Effector CD8-positive, alpha-beta T cell (primary cell): ENCODE measurements at places on chromosomes 5 and 9.
A peak's percentile ranks its signal among the peaks of the same experiment; 100 is the strongest.

DNA sequence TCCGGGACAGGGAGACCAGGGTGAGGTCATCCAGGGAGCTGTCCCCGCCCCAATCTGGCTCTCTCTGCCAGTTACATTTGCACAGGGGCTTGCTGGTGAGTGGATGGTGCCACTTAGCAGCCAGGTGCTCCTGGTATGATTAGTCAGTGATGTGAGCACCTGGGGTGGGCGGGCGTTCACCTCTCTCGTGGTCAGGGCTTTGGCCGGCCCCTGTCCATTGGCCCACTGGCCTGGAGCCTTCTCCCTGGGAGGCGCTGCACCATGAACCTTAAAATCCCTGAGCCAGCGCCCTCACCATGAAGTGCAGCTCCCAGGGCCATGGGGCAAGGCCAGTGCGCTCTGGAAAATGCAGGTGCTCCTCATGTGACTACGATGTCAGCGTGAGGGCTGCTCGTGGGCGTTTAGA lies 2.0 kb downstream of the NKD2 start:
- DNase-seq: no peak

DNA sequence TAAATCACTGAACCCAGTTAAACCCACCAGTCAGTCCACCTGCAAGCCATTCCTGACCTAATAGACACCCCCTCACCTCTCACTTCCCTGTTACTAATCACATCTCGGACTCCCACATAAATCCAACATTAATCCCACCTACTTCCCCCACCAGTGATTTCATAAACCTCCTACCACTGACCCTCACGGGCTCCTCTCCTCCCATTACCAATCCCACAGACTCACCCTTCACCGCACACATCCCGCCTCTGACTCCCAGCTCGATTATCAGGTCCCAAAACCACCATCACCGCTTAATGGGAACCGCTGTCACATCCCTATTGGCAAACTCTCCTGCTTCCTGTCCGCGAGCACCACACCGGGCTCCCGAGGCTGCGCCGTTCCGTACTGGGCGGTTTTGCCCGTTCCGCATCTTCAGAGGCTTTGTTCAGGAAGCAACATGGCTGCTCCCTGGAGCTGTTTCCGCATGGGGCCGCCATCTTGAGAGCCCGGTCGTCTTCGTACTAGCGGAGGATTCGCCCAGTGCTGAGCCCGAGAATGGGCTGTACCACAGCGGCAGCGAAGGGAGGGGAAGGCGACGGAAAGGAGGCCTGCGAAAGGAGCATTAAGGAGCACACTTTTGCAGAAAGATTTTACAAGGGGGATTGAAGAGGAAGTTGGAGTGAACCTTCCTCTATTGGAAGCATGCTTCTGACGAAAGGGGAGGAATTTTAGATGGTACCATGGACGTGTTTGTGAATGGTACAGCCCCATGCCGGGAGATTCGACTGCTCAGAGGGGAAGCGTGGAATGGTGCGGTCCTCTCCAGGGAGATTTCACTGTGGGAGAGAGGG lies at the start of gene ZNF300:
Gene ZNF300 (minus strand): TSS at position 502 of the 833 bp plus-strand sequence. CDS start 1,825 bp downstream, outside the sequence.
- peak; percentile 29 for DNase-seq

DNA sequence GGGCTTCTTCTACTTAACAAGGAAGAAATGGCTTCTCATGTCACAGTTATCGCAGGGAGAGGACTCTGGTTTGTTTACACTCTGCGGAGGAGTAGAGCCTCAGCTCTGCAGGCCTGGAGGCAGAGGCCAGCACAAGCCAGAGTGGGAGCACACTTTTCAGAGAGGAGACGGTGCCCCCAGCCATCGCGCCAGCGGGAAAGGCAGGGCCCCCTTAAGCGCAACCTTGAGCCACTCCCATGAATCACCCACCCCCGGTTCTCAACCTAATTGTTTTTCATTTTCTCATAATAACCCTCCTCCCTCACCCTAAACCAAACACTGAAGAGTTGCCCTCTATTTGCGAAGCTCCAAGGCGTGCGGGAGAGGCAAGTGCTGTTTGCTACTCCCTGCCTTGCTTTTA lies 208.4 kb upstream of the TBCA start:
- no peak for DNase-seq

GRCh38 chr5:72436796-72437471 lies 70.3 kb downstream of the ZNF366 start:
- DNase-seq: no peak

GRCh38 chr5:148561801-148562311 lies 92.5 kb downstream of the HTR4 start:
- DNase-seq: no peak

DNA sequence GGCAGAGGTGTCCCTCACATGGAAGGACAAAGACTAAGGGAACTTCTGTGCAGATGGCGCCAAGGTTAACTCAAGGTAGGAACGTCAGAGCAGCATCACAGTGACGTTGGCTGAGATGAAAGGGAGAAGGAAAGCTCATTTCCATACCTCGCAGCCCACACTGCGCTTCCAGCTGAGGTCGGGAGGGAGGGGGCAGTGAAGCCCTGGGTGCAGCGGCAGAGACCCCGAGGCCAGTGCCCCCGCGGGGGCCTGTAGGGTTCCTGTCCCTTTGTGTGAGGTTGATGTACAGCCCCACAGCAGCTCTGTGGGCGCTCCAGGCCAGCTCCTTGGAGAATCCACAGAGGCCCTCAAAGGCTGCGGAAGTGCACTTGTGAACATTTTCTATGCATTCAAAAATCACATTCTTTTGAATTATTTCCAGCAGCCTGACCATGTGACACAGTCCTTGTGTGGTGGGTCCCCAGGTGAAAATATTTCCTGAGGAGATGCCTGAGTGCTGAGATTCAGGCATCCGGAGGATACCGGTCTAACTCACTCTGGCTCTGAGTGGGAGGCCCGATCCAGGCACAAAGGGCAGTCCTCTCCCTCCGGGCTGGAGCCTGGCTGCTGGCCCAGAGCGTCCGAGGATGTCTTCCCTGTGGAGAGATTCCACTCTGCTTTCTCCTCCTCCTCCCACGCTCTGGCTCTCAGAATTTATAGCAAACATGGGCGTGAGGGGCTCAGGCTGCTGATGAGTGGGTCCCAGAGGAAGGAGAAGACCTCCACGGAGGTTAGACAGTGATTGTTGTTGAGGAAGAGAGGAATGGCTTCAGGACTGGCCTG lies 150.7 kb downstream of the ICE1 start:
- DNase-seq: no peak

DNA sequence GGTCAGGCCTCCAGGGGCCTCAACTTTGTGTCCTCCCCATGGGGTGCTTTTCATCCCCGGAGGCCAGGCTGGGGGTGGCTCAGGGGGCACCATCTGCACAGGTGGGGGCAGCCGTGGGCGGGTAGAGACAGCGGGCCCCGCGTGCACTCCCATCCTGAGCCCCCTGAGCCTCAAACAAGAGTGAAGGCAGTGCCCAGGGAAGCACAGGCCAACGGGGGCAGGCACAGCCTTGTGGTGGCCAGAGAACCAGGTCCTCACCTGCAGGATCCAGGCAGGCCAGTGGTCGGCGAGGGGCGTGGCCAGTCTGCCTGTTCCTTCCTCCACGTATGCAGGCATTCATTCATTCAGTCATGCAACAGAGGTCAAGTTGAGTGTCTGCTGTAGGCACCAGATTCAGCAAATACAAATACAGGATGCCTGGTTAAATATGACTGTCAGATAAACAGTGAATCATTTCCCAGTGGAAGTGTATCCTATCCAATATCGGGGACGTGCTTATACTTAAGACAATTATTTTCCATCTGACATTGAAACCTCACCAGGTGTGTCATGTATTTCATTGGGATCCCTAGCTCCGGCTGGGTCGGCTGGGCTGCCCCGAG lies 22.3 kb downstream of the KCNT1 start:
- no peak for DNase-seq

- no peak for DNase-seq
Observed at GRCh38 chr9:81600631-81601030, 88.7 kb downstream of the TLE1 start.

DNA sequence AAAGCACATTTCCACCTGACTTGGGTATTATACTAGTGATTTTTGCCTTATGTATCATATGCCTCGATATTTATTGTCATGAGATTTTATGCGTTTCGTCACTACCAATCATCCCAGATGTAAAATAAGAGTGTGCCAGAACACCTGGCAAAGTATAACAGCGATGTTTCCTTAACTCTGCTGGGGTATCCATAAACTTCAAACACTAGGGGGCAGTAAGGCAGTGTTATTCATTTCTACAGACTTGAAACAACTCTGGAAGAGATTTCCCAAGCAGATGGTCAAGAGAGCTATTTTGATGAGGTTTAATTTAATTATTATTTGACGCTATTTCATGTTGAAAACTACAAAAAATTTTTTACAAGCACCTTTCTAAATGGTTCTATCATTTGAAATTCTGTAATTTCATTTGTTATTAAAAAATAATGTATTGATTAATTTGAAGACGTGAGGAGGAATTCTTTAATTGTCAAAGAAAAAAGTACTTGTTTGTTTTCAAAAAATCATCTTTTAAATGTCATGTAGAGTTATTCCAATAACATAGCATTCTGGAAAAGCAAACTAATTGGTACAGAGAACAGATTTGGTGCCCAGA lies 388.5 kb upstream of the CTNND2 start:
- no peak for DNase-seq

DNA sequence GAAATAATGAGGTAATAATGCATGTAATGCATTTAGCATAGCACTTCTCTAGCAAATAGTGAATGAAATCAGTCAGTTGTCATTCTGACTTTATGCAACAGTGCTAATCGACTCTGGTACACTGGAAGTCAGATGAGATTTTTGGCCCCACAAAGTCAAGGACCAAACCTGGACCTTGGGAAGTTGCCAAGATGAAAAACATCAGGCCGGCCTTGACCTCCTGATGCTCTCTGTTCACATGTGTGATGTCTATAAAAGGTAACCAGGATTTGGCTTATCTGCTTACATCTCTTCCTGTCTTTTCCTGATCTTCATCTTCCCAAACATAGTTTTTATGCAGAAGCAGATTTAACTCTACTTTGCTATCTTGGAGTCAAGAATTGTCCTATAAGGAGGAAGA lies 39.5 kb downstream of the SLC22A5 start:
- DNase-seq: no peak

DNA sequence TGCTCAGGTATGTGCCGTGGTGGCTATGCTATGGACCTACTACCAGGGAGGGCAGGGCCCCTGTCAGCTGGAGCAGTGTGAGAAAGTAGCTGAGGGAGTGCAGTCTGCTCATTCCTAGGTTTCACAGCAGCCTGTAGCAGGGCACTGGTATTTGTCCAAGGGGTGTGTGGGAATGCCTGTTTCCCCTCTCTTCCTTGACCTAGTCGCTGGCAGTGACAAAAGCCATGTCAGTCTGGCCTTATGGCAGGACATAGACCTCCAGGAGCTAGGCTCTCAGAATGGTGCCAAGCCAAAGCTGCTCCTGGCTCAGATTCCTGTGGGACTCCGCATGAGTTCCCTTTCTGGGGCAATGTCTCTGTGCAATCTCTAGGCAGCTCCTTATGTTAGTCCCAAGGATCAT lies 253.9 kb upstream of the TYRP1 start:
- DNase-seq: no peak

DNA sequence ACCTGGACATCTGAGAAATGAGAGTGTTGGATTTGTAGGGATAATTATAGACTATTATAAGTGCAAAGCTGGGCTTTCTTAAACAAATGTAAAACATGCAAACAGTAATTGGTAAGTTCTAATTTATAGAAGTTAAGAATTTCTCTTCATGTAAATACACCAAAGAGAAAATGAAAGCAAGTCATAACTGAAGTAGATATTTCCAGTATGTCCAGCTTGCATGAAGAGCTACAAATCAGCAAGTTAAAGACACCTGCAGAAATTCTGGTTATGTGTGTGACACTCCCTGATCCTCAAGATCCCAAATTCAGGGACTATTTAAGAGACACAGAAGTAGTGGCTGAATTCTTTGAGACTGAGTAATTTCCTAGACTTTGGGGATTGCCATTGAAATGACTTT lies 308.9 kb downstream of the TLE4 start:
- DNase-seq: no peak

DNA sequence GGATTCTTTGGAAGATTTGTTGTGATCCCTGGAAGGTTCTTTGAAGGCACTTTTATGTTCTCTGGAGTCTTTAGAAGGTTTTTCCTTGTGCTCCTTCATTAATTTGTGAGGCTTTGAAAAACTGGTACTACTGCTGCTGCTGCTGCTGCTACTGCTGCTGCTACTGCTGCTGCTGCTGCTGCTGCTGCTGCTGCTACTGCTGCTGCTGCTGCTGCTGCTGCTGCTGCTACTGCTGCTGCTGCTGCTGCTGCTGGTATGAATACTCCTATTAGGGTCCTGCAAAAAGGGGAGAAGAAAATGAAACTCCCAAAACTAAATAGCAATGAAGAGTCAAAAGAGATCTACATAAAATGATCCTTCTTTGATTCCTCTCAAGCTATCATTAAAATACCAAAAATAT lies 208.1 kb downstream of the MLLT3 start:
- DNase-seq: no peak

- DNase-seq: peak; percentile 17
Observed at GRCh38 chr9:90870621-90871326, 69.2 kb downstream of the SYK start.

GRCh38 chr5:81534441-81534840 lies 140.5 kb upstream of the ACOT12 start:
- DNase-seq: no peak

DNA sequence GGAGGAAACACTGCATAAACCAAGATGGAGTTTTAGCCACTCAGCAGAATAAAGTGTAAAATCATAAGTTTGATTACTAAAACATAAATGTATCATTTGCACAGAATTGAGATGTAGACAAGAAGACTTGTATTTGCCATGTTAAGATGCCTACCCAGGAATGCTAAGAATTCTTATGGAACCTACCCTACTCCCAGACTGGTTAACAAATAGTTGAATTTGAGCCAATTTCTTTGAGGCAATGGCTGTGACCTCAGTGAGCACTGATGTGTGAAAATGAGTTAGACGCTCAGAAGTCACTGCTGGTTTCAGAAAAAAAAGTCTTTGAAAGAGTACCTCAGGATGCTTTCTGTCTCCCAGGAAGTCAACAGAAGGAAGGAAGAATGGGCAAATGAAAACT lies 95.6 kb downstream of the ESM1 start:
- no peak for DNase-seq

DNA sequence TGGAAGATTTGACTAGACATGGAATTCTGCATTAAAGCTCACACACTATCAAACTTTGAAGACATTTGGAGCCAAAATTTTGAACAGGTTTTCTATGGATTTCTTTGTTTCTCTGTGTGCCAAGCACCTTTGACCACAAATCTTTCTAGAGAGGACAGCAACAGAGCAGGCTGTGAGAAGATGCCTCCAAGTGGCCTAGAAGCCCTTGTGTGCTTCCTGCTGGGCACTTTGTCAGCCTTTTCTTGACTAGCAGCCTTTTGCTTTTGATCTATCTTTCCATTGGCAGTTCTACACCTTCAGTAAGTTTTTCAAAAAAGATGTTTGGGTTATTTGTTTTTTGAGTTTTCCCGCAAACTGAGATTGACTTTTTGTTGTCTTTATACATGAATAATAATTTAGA lies 84.6 kb downstream of the SNX24 start:
- no peak for DNase-seq

- DNase-seq: no peak
Observed at GRCh38 chr5:74355041-74355824, 285.3 kb downstream of the ENC1 start.

GRCh38 chr9:35164711-35165110 lies 2.9 kb downstream of the UNC13B start:
- no peak for DNase-seq

- DNase-seq: no peak
Observed at GRCh38 chr9:32906213-32906612, 95.2 kb downstream of the APTX start.

- no peak for DNase-seq
Observed at GRCh38 chr9:134887219-134887618, 6.6 kb downstream of the FCN2 start.
